ENCODE measurements at places on chromosomes 3 and 15.

- DNase-seq = no peak
Observed at GRCh38 chr15:82751308-82751707, 41.6 kb upstream of the AP3B2 start.

DNA sequence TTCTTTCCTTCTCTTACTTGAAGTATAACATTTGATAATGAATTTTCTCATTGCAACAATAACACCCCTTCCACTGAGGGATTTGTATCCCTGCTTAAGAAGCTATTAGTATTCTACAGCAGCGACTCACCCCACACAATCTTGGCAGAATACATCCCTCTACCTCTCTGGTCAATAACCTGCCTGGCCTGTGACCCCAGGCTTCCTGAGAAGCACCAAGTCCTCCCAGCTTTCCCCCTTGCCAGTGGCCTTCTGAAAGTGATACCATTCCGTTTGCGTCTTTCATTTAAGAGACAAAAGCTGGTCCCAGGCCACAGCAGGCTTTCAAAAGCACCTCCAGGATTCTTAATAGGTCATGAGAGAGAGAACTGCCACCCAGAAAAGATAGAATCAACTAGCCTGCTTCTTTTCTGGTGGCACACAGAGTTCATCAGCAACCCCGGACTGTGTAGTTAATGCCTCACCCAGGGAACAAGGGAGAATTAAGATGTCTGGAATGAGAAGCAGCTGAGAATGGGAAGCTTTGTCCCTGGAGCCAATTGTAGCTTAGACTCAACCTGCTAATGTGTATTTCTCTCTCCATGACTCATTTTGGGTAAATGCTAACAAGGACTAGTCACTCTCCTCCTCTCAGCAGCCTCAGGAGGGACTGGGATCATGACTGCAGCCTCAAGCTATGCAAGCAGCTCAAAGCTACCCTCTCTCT lies 101.0 kb upstream of the CPNE4 start:
- peak; percentile 92 for DNase-seq

GRCh38 chr3:126100634-126101301 lies 16.8 kb upstream of the SLC41A3 start:
- no peak for DNase-seq

GRCh38 chr3:192564611-192565010 lies 162.7 kb downstream of the FGF12 start:
- DNase-seq = no peak

GRCh38 chr3:144989807-144990206 lies 1018.2 kb downstream of the DIPK2A start:
- DNase-seq = peak; percentile 1

- DNase-seq = no peak
Observed at GRCh38 chr15:67134871-67135492, 69.6 kb downstream of the SMAD3 start.

DNA sequence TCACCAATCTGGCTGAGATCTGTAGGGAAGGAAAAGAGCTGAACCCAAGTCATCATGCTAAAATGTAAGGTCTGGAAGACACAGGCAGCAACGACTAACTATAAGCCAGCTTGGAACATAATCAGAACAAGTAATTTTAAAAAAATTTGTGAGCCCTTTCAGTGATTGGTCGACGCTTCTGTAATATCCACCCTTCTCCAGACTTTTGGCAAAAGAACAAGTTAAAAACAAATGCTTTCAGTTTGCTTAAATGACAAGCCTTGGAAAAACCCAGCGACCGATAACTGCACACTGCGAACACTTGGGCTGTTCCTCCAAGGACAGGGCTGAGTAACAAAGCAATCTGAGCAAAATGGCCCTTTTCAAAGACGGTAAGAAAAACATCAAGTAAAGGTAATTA lies 49.6 kb downstream of the PCSK6 start:
- DNase-seq = peak; percentile 12

GRCh38 chr3:193883551-193883950 lies 252.4 kb upstream of the HES1 start:
- no peak for DNase-seq

DNA sequence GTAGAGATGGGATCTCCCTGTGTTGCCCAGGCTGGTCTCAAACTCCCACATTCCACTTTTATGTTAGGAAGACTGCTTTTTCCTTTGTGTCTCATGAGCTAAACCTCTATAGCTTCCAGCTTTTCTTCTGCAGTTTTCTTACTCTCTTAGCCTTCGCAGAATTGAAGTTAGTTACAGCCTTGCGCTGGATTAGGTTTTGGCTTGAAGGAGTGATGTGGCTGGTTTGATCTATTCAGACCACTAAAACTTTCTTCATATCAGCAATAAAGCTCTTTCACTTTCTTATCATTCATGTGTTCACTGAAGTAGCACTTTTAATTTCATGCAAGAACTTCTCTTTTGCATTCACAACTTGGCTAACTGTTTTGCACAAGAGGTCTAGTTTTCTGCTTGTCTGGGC lies 254.6 kb downstream of the UBE2E2 start:
- no peak for DNase-seq

DNA sequence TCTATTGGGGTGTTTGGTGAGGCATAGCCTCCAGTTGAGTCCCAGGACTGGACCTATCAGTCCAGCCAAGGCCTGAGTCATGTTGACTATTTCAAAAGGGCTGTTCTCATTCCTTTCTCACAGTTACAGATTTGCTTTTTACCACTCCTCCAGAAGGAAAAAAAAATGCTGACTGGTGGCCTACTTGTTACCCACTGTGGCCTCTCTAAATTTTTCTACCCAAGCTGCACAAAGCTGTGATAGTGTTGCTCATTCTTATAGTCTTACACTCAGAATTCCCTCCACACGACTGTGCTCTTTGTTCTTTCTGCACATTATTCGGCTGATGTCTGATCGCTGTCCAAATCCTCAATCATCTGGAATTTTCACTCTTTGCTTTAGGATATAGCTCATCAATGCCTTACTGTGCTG lies 1142.2 kb downstream of the IGSF11 start:
- DNase-seq = no peak

DNA sequence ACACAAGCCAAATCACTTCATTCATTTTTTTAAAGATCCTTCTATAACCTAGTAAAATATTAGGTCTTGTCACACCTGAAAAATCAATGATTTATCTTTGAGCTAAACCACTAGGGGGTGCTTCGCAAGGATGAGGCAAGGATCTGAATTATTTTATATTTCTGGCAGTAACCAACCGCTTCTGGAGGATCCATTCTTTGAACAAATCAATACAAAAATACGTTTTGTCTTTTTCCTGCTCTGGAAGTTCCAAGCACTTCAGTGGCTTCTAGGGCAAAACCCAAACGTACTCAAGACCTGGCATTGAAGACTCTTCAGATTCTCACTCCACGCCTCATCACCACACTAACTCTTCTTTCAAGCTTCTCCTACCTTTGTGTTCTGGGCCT lies 486 bp downstream of the LSG1 start:
- DNase-seq = peak; percentile 48

- DNase-seq = no peak
Observed at GRCh38 chr3:40229963-40230362, 79.5 kb upstream of the EIF1B start.

- DNase-seq = no peak
Observed at GRCh38 chr3:168123201-168124176, 27.8 kb upstream of the GOLIM4 start.

DNA sequence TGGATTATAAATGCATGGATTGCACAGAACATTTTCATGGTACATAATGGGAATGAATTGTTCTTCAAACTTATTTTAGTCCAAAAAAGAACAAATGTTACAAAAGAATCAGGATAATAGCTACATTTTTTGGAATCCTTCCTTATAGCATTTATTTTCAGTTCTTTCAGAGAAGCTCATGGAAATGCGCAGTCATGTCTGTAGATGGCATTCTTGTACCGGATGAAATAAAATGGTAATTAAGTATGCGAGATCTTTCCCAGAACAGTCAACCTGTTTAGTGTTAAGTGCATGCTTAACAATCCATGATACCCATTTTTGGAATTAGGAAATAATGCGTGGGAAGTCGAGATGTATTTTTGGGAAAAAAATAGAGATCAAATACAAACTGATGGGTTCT lies 38.2 kb upstream of the GOLGA8B start:
- DNase-seq = peak; percentile 10

DNA sequence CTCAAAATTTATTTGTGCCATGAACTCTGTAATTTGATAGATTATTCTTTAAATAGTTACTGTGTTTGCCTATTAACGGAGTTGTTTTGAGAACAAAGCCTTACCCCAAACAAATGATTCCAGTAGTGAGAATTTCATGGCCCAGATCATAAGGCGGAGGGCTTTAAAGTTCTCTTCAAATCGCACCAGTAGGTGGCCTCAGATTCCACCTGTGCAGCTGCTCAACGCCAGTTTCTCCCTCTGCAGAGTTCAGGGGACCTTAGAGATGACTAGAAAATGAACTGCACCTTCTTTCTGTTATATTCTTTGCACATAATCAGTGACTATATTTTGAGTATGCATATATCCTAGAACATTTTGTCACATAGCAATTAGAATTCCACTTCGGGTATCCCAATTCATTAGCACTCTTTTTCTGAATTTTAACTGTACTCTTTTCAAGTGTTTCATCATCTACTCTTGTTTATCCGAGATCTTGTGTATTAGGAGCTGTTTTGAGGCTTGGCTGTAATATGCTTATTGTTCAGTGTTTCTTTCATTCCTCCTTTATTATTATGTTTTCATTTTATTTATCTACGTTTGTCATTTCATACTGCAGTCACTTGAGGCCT lies 232.6 kb upstream of the CHRM5 start:
- peak; percentile 37 for DNase-seq

DNA sequence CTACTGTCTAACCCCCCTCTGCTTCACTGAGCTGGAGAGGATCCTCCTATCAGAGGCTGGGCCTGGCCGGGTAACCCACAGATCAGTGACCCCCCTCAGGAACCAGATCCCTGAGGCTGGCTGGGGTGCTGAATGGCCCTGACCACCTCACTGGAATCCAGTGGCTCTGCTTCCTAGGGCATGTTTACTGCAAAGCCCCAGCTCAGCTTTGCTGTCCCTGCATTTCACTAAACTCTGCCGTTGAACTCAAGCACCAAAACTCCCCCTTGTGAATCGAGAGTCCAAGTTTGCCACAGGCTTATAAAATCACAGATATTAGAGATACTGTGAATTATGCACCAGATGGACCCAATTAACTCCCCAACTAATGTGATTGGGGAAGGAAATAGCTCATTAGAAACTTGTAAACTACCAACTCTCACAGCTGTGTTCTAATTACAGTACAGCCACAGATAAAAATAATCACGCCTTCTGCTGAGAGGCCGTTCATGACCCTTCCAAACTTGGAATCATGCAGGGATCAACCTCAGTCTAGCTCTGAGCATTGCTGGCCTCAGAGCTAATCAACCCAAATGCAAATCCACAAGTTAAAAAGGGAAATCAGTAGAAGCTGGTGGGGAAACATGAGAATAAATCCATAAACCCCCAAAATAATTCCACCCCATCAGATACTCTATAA lies 47.0 kb downstream of the OCA2 start:
- no peak for DNase-seq

- DNase-seq = no peak
Observed at GRCh38 chr3:183027276-183027675, 46.9 kb upstream of the DCUN1D1 start.

DNA sequence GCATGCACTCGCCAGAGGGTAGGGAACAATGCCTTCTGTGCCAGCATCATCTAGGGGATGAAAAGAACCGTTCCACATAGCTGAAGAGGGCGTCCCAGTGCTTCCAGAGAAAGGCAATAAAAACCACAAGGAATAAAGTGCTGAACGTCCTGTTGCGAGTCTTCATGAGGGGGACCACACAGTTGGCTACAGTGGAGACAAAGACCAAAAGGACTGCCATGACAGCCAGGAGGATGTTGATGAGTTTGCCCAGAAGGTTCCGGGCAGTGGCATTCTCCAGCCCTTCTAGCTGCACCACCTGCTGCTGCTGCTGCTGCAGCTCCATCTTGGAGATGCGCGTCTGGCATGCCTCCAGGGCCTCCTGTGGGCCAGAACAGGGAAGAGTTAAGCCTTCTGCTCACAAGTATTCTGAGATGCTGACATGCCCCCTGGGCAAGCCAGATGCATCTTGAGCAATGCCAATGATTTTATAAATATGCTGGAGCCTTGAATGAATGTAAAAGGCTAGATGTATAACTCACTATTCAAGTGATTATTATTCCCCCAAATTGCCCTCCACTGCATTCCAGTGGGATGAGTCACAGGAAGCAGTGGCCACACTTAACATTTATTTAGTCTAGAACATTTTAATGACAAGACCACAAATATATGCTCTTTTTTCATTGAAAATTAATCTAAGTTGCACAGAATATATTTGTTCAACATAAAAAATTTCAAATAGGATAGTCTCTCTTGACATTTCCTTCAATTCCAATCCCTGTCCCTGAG lies 45.1 kb upstream of the PLXND1 start:
- DNase-seq = peak; percentile 73

- DNase-seq = no peak
Observed at GRCh38 chr3:77042882-77043281, 3.0 kb downstream of the ROBO2 start.

DNA sequence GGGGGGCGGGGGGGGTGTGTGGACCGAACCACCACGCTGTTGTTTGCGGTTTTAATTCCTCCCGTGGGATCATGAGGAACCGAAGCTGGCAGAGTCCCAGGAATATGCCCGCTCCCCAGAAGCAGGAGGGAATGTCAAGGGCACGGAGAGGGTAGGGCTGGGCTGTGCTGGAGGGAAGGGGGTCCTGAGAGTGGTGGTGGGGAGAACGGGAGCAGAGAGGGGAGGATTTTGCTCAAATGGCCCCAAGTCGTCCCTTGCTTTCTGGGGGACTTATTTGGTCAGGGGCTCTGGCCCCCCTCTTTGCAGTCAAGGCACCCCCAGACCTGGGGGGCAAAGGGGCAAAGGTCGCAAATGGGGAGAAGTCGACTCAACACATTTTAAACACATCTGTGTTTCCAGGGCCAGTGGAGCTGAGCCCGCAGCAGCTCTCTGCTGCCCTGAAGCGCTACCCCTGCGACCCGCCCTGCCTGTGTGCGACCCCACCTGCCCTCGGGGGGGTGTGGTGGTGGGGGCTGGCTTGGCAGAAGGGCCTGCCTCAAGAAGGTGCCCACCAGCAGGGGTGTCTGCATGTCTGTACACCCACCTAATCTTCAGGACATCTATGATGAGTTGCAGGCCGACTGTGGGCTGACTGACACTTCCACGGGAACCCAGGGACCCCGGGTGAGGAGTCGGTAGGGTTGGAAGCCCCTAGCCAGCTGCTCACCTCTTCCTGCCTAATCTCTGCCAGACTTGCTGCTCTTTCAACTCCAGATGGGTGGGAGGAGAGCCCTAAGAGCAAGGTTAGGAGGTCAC lies 602 bp upstream of the ATP2B2 start:
- no peak for DNase-seq
